Thymus (tissue), 14 donors: ENCODE measurements at places on chromosomes 13 and 19. TPM values are rescaled to one million over a fixed set of nuclear protein-coding genes. Genes with fewer than 3 reads are reported as not detected.
A peak's percentile ranks its signal among the peaks of the same experiment; 100 is the strongest.

DNA sequence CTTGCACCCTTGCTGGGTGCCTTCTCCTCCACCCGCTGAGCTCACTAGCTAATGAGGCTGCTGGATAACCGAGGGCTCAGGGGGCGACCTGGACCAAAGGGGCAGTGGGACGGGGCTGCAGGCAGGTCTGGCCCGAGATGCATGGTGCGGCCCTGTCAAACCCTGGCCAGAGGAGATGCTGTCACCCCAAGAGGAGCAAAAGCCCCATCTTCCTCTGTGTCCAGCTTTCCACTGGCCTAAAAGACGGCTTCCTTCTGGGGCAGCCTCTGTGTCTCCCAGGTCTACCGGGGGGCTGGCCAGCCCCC, 261.8 kb downstream of the TBC1D4 start:
- no peak for DNase-seq
- no peak overlapping the region for H3K27ac ChIP-seq
- no peak overlapping the region for H3K4me3 ChIP-seq
- no peaks in the 10 kb centered on the region for H3K4me1 ChIP-seq
- no peaks in the 10 kb centered on the region for H3K36me3 ChIP-seq

GRCh38 chr13:28429685-28430290, 65.1 kb downstream of the FLT1 start:
- H3K27me3 ChIP-seq = no peaks in the 10 kb centered on the region
- no peak for DNase-seq
- no peaks in the 10 kb centered on the region for H3K4me1 ChIP-seq

GRCh38 chr13:94031609-94032008, 447.9 kb downstream of the DCT start:
- H3K4me3 ChIP-seq = no peak overlapping the region
- no peaks in the 10 kb centered on the region for H3K36me3 ChIP-seq
- H3K27ac ChIP-seq = no peak overlapping the region

MYH14 gene
- 1.6 TPM for total RNA-seq

SUGT1 gene
- 38.4 TPM for total RNA-seq

ATP1A3 gene
- total RNA-seq = 1.2 TPM

DNA sequence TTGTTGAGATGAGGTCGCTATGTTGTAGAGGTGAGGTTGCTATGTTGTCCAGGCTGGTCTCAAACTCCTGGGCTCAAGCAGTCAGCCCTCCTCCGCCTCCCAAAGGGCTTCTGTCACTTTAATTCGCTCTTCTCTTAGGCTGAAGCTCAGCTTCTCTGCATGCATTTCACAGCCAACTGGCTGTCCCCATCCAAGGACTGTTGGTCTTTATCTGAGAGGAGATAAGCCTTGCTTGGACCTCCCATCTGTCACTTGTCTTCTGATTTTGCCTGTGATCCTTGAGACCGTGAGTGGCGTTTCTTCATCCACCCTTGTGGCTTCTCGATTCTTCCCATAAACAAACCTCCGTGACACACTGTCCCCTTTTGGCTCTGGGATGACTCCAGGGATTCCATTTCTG, 24.4 kb downstream of the CERS1 start:
- H3K4me1 ChIP-seq = peaks cover 10% of the 10 kb centered on the region
- H3K27me3 ChIP-seq = peaks cover 54% of the 10 kb centered on the region
- no peak overlapping the region for H3K4me3 ChIP-seq
- H3K27ac ChIP-seq = no peak overlapping the region
- no peak for DNase-seq
- H3K36me3 ChIP-seq = peaks cover 18% of the 10 kb centered on the region

DNA sequence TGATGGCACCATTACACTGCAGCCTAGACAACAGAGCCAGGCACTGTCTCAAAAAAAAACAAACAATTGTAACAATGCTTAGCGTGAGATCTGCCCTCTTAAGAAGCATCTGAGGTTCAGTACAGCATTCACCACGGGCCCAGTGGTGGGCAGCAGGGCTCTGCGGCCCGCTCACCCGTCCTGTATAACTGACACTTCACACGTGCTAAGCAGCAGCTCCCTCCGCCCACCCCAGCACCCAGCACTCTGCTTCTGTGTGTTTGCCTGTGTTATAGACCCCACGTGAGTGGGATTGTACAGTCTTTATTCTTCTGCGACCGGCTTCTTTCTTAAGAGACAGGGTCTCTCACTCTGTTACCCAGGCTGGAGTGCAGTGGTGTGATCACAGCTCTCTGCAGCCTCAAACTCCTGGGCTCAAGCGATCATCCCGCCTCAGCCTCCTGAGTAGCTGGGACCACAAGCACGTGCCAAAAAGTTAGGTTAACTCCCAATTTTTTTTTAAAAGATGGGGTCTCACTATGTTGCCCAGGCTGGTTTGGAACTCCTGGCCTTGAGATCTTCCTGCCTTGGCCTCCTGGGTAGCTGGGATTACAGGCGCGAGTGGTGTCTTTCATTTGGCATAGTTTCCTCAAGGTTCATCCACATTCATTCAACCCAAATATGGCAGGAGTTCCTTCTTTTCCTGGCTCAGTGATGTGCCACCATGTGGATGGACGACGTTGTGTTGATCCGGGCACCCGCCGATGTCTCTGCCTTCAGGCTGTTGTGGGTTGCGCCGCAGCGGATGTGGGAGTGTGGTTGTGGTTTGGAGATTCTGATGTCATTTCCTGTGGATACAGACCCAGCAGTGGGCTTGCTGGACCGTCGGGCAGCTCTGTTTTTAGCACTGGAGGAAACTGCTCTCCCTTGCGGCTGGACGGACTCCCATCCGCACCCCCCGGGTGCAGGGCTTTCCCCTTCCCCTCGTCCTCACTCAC, 170.0 kb downstream of the KDM4B start:
- peak overlapping the region; percentile 34 for H3K4me3 ChIP-seq
- peaks cover 48% of the 10 kb centered on the region for H3K4me1 ChIP-seq
- peak overlapping the region; percentile 7 for H3K27ac ChIP-seq
- peaks cover 65% of the 10 kb centered on the region for H3K36me3 ChIP-seq
- peaks cover 3% of the 10 kb centered on the region for H3K27me3 ChIP-seq

ZNF560 gene
- 0.05 TPM for total RNA-seq

DNA sequence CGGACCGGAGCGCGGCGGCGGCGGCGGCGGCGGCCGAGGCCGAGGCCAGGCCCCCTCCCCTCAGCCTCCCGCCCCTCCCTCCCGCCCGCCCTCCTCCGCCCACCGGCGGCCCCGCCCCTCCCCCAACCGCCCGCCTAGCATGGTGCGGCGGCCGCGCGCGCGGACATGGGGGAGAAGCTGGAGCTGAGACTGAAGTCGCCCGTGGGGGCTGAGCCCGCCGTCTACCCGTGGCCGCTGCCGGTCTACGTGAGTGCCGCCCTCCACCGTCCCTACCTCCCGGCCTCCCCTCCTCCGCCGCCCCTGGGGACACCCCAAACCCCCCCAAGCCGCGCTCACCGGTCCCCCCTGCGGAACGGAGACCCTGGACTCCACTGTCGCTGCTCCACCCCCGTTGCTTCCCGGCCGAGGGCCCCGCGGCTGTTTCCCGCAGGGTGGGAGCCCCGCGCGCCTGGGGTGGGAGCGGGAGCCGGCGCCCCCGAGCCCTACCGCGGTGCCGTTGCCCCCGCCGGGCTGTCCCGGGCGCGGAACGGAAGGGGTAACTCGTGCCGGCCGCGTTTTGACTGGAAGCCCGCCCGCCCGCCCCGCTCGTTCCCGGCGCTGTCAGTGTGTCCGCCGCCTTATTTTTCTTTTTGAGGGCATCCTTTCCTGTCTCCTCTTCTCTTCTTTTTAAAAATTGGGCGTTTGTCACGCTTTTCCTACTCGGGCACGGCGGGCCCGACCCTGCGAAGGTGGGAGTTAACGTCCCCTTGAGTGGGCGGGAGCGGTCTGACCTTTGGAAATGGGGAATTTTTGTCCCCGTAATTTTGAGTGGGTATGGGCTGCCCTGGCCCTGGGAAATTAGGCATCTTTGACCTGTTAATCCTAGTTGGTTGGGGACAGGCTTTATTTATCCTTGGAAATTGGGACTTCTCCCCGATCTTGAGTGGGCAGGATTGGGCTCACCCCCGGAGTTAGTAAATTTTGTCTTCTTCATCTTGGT, 576 bp downstream of the DOT1L start:
- H3K27ac ChIP-seq = peak overlapping the region; percentile 89
- peak overlapping the region; percentile 95 for H3K4me3 ChIP-seq
- peaks cover 5% of the 10 kb centered on the region for H3K36me3 ChIP-seq
- H3K4me1 ChIP-seq = peaks cover 10% of the 10 kb centered on the region

DNA sequence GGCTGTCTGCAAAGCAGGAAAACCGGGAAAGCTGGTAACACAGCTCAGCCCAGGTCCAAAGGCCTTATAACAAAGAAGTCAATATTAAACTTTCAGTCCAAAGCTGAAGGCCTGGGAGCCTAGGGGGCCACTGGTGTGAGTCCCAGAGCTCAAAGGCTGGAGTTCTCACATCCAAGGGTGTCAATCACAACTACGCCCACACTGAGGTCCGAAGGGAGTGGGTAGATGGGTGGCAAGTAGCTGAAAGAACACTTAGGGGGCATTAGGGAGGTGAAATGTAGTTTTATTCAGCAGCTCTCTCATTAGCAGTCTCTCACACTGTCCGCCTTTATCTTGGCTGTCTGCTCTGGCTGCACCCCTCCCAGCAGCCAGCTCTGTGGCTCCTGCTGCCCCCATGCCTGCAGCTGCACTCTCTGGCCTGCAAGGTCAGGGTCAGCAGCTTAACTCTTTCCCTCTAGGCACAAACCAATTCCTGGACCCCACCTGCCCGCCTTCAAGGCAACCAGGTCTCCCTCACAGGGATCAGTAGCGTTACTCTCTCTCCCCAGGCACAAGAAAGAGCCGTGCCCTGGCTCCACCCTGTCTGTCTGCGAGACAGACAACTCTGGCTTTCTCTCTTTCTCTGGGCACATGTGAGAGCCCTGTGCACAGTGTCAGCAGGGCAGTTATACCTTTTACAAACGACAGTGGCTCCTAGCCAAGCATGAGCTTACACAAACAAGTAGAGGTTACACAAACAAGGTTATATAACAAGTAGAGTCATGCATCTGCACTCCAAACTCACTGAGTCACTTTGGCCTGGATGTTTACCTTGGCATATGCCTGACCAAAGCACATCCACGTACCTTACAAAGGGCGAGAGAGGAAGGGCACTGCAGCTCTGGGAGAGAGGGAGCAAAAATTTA, 249.4 kb upstream of the PCDH20 start:
- H3K4me3 ChIP-seq = no peak overlapping the region
- no peaks in the 10 kb centered on the region for H3K4me1 ChIP-seq
- H3K27me3 ChIP-seq = no peaks in the 10 kb centered on the region

DNA sequence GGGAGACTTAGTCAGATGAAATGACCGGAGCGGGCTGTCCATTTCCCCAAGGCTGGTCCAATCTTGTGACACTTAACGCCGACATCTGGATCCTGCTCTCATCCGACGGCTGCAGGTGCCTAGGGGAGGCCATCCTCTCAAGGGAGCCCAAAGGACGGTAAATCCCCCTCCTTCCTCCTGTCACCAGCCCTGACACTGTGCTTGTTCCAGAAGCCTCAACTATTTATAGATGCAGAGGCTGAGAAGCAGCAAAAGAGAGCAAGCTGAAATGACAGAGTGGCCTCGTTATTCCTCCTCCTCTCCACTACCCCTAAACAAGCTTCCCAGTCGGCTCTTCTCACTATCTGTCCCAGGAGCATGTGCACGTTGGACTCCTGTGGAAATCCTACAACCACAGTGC, 533.7 kb downstream of the LIG4 start:
- H3K4me3 ChIP-seq = no peak overlapping the region
- no peaks in the 10 kb centered on the region for H3K36me3 ChIP-seq
- H3K4me1 ChIP-seq = no peaks in the 10 kb centered on the region
- no peak overlapping the region for H3K27ac ChIP-seq
- no peak for DNase-seq
- H3K27me3 ChIP-seq = no peaks in the 10 kb centered on the region

DNA sequence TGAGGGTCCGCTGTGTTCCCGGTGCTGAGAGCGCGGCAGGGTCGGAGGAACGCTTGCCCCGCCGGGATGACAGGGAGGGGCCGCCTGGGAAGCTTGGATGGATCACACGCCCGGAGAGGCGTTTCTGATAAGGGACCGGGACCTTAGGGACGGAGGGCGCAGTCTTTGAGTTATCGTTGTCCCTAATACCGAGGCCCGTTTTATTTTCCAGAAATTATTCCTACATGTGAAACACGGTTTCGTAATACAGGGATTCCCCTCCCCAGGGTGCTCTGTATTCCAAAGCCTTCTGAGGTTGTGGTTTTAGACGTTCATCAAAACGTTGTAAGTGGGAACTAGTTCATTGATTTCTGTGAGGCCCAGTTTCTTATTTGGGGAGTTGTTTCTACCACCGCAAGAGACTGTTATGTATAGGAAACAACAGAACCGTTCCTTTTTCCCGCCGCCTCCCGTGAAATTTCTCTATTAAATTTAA, 752 bp downstream of the PDCD5 start:
- H3K36me3 ChIP-seq = peaks cover 12% of the 10 kb centered on the region
- no peak overlapping the region for H3K27ac ChIP-seq
- peak overlapping the region; percentile 76 for H3K4me3 ChIP-seq
- peaks cover 2% of the 10 kb centered on the region for H3K27me3 ChIP-seq

DNA sequence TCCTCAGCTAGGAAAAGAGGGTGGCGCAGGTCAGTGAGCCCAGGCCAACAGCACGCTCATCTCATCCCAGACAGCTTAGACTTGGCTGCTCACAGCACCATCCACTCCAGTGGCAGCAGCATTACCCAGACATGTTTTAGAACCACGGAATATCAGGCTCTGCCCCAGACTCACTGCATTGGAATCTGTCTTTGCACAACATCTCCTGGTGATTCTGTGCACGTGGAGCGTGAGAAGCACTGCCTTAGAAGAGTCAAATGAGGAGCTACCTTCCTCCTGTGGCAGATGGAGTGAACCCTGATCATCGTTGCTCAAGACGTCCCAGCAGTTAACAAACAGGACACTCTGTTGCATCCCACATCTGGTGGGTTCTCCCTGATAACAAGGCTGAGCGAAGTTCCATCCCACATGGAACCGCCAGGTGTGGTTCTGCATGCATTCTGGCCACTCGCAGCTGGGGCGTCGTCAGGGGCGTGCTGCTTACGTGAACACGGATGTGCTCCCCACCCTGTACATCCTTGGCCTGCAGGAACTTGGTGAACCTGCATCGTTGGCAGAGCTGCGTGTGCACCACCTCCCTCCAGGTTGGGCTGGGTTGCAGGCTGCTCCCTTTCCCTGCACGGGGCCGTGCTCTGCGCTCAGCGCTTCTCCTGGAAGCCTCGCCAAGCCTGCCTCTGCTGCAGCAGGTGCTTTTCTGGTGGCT, 25.2 kb upstream of the ATP11A start:
- DNase-seq = no peak
- no peaks in the 10 kb centered on the region for H3K27me3 ChIP-seq
- no peaks in the 10 kb centered on the region for H3K36me3 ChIP-seq
- H3K27ac ChIP-seq = no peak overlapping the region

- DNase-seq = no peak
- no peaks in the 10 kb centered on the region for H3K27me3 ChIP-seq
- peaks cover 25% of the 10 kb centered on the region for H3K4me1 ChIP-seq
- H3K27ac ChIP-seq = no peak overlapping the region
Observed at GRCh38 chr19:16207490-16208025, 9.8 kb downstream of the AP1M1 start.

STK11 gene
- total RNA-seq = 42.5 TPM

GRCh38 chr19:36049080-36049698, 4.9 kb downstream of the THAP8 start:
- no peak for DNase-seq
- H3K27ac ChIP-seq = no peak overlapping the region
- H3K4me3 ChIP-seq = no peak overlapping the region
- peaks cover 4% of the 10 kb centered on the region for H3K4me1 ChIP-seq
- H3K27me3 ChIP-seq = no peaks in the 10 kb centered on the region
